ENCODE measurements at places on chromosomes 7 and 10.

DNA sequence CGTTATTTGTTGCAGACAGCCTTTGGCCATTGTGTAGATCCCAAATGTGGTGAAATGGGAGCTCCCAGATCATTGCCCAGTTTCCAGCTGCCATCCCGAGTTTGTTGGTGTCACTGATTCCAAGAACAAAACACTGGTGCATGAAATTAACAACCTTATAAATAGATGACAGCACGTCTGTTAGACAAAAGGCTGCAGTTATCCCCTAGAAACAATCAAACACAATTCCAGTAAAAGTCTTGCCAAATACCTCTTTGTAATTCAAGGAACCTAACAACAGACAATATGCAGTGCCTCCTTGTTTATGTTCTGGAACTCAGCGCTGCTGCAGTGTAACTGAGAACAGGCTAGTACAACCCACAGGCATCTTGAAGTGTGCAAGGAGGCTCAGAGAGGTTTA, 404.5 kb downstream of the PAXIP1 start:
- no peak for DNase-seq

- peak; percentile 71 for DNase-seq
Observed at GRCh38 chr10:62779487-62780248, 24.9 kb upstream of the ADO start.

DNA sequence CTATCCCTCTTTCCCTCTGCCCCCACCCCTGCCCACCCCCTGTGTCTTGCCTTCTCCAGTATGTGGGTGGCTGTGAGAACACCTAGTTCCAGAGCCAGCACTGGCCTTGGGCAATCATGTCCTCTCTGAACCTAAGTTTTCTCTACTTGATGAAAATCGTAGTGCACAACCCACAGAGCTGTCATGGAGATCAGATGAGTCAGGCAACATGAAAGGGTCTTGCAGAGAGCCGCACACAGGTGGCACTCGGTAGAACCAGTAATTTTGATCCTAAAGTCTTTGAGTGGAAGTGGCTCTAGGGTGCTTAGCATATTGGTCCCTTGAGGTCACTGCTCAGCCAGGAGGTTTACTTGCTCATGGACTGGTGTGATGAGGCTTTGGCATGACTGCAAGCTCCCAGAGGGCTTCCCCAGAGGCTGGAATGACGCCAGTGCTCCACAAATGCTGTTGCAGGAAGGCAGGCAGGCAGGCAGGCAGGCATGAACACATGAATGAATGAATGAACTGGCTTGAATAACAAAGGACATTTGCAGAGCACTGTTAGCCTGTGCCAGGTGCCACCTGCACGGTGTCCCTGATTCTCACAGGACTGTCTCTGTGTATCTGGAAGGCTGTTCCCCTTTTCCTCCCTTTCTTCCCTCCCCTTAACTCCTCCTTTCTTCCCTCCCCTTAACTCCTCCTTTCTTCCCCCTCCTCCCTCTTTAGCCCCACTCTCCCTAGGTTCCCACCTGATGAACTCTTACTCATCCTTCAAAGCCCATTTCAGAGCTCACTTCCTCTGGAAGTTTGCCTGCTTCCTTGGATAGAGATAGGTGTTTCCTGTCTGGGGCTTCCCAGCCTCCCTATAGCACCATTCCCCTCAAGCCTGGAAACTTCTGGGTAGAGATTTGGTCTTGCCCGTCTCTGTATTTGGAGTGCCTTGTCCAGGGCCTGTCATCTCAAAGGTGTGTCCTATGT, 27.2 kb upstream of the CTBP2 start:
- no peak for DNase-seq

- DNase-seq = no peak
Observed at GRCh38 chr7:84735011-84735410, 451.8 kb downstream of the SEMA3D start.

DNA sequence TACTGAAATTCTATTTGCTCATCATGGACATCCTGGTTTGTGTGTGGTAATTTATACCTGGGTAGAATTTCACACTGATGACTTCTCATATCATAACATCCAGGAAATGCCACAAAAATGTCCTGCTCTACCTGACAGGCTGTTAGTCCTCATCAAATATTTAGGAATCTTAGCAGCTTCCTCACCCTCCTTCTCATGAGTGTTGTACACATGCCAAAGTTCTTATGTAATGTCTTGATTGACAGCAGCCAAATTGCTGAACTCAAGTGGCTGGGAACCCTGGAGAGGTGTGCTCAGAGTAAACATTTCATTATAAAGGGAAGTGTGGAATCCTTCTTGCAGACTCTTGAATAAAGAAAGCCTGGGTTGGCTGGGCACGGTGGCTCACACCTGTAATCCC, 8.9 kb downstream of the EEPD1 start:
- no peak for DNase-seq

DNA sequence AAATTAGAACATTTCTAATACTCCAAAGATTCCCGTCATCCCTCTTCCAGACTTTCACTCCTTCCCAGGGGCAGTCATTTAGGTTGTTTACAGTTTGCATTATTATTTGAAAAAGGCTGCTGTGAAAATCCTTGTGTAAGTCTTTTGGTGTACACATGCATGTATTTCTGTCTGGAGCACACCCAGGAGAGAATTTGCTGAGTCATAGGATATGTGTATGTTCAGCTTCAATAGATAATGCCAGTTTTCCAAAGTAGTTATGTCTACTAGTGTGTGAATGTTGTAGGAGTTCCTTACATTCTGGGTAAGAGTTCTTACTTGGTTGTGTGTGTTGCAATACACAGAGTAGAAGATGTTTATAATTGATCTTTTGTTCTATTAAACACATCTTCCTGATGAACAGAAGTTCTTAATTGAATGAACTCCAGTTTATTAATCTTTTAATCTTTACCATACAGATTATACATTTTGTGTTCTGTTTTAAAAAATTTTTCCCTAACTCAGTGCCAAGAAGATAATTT, 25.3 kb downstream of the CROT start:
- DNase-seq = no peak

- DNase-seq = no peak
Observed at GRCh38 chr7:3730276-3730675, 429.2 kb downstream of the SDK1 start.

GRCh38 chr7:20779041-20779440, 7.6 kb downstream of the SP8 start:
- no peak for DNase-seq

- no peak for DNase-seq
Observed at GRCh38 chr7:117190104-117190503, 132.8 kb downstream of the WNT2 start.

- DNase-seq = no peak
Observed at GRCh38 chr10:76022366-76022765, 590.9 kb downstream of the LRMDA start.

DNA sequence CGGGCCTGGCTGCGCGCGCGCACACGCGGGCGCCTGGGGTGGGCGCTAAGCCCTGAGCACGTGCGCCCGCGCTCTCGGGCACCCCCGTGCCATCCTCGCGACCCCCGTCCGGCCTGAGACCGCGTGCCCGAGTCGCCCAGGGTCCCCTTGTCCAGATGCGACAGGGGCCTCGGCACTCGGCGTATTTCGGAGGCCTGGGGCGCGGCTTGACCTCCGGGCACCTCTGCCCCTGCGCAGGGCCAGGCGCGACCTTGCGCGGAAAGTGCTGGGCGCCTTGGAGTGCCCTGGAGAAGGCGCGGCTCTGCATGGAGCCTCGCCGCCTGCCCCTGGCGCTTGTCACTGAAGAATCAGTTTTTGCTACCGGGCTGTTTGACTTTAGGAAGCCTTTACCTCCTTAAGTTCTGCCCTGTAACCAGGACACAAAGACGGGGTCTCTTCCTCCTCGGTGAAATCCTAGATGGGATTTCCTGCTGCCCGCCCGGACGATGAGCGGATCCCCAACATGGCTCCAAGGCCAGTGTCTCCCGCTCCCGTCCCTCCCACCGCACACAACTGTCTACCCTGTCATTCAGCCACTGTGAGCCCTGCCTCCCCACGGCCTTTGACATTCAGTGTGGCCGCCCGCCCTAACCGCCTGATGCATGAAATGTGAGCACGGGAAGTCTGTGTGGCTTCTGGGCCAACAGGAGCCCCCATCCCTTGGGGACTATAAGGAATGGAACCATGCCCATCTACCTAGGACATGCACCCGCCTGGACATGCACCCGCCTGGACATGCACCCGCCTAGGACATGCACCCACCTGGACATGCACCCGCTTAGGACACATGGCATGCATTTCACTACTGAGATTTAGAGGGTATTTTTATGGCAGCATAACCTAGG, 1.1 kb upstream of the STK32C start:
- no peak for DNase-seq

DNA sequence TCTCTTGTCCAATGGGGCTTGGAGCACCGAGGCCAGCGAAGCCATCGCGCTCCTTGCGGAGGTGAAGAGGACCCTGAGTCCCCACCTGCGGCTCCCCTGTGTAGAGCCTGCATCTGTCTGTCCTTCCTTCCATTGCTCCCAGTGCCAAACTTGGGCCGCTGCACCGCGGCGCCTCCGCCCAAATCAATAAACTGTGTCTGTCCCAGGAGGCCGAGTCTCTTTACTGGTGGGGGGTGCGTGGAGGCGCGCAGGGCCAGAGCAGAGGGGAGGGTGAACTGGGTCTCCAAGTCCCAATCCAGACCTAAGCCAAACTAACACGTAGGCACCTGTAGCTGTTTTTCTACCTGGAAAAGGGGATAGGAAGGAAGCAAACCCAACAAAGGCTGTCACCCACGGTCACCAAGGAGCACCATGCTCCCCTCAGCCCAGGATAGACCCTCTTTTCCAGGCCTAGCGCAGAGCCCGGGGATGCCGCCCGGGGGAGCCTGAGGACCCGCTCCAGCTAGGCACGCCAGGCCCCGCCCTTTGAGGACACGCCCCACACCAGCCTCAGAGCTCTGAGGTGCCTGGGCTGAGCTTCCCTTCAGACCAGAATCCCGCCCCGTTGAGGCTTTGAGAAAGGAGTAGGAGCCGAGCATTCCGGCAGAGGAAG, 1.2 kb upstream of the CHAT start:
- no peak for DNase-seq

DNA sequence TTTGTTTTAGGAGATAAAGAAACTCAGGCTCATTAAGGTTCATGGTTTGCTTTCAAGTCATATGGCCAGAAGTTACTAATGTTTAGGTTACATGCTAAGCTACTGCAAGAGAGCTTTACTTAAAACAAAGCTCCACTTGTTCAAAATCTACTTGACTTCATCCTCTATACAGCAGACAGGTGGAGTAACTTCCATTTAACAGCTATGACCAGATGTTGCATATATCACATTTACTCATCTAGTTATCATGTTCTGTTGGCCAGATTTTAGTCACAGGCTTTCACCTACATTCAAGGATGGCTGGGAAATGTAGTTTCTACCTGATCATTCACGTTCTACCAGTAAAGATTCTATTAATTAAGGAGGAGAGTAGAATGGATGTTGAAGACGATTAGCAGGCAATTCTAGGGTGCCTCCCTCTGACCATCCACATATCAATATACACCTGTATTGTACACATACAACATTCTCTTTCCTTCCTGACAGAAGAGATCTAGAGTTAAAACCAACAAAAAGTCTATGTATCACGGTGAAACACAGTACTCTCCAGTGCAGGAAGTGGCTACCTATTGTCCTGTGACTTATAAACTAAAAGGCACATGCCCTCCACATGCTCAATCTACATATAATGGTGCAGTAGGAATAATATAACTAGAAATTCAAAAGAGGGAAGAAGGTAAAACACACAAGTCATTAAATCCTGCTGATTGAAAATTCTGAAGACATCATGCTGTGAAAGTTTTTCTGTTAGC, 488.0 kb downstream of the MDFIC start:
- DNase-seq = no peak

DNA sequence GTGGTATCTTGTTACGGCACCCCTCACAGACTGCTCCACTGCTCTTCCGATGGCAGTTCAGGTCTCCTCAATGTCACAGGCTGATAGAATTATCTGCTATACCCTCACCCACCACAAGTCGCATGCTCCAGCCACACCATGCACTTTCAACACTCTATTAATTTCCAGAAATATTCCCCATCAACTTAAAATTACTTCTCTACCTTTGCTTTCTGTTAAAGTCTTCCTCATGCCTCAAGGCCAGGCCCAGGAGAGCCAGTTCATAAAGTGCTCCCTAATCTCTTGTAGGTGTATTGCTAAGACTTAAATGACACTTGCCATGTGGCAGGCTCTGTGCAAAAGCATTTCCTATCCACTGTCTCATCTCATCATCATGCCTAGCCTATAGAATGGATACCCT, 105.9 kb upstream of the ARID5B start:
- no peak for DNase-seq

GRCh38 chr10:123446449-123447156, 219.6 kb upstream of the GPR26 start:
- DNase-seq = no peak

GRCh38 chr7:29359482-29360093, 165.0 kb downstream of the CHN2 start:
- DNase-seq = no peak

GRCh38 chr7:5564894-5565293, 141.3 kb upstream of the TNRC18 start:
- DNase-seq = no peak

DNA sequence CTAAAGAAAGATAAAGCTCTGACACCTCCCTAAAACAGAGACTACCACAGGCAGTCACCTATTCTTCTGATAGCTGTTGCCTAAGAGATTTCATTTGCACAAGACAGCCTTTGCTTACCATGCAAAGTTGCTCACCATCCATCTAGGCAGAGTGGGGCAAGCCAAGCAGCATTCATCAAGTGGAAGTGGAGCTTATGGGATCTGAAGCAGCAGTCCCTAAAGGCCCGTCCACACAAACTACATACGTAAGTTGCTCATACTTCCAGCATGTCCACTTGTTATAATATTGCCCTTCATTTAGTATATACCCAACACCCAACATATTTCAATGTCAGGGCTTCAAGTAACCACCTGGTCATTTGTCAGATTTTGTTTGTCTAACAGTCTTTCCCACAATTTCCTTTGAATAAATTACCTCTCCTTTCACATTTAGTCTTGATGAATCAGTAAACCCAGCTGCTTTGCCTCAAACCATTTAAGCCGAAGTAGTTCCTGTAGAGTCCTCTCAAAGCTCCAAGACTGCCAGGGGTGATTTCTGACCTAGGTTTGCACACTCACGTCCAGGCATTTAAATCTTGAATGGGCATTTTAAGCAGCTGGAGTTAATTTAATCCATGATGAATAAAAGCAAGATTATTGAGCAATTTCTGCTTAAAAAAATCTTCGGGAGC, 67.9 kb downstream of the ATAD1 start:
- no peak for DNase-seq

DNA sequence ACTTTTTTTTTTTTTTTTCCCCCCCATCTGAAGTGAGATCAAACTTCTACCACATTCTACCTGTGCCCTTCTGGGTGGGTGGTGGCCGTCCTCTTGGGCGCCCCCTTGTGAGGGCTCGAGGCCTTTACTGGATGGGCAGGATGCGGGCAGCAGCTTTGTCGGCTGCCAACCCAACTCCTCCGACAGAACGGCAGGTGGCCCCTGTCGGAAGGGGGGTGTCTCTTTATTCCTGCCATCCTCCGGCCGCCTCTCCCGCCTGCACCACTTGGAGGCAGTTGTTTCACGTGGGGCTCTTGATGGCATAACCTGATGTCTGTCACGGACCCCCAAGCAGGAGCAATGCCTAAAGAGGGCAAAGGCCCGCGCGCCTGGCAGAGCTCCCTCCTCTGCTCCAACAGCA, 31.0 kb downstream of the AMZ1 start:
- peak; percentile 56 for DNase-seq
